Fibroblast of skin of left biceps (primary cell): ENCODE measurements at places on chromosomes 2 and 18.

GRCh38 chr2:11286749-11287148 lies 57.7 kb downstream of the ROCK2 start:
- no peak for DNase-seq

- DNase-seq = no peak
These were observed 188.6 kb downstream of the LRP1B start for GRCh38 chr2:141942006-141942789.

DNA sequence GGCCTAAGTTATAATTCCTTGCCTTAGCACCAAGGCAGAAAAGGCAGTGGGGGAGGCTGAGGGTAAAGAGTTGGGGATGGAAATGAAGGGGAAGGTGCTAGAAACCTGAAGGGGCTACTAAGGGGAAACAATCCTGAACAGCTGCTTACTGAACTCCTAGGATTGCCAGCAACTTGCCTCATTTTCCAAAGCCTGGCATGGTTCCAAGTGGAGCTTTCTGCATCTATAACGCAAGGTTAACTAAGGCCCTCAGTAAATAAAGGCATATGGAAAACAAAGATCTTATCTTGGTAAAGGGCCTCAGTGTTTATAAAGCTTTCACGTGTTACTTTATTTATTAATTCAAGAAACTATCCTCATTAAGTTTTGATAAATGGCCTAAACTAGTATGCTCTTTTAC lies 10.9 kb downstream of the MEP1B start:
- no peak for DNase-seq

DNA sequence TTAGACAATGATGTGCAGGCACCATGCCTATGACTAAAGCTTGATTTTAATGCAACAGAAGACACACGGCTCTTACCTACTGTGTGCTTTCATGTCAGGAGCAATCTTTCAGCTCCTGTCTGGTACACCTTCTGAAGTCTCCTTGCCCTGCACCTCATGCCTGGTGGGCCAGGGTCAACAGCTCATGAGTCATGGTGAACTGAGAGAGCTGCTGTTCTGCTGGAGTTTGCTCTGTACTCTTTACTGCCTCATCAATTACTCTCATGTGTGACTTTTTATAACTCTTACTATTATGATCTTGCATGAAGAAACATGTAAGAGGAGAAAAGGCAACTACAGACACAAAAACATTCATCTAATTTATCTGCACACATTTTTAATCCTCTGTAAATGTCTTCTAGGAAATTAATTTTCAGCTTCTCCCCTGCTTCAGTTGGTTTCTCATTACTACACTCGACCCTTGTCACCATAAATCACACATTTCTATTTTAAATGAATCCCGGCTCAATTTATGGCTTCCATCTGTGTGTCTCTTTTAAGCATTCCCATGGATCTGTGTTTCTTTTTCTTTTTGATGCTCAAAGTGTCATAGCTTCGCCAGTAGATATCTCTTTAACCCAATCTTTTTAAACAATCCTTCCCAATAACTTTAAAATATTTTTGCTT lies 9.7 kb downstream of the SERPINB7 start:
- no peak for DNase-seq

DNA sequence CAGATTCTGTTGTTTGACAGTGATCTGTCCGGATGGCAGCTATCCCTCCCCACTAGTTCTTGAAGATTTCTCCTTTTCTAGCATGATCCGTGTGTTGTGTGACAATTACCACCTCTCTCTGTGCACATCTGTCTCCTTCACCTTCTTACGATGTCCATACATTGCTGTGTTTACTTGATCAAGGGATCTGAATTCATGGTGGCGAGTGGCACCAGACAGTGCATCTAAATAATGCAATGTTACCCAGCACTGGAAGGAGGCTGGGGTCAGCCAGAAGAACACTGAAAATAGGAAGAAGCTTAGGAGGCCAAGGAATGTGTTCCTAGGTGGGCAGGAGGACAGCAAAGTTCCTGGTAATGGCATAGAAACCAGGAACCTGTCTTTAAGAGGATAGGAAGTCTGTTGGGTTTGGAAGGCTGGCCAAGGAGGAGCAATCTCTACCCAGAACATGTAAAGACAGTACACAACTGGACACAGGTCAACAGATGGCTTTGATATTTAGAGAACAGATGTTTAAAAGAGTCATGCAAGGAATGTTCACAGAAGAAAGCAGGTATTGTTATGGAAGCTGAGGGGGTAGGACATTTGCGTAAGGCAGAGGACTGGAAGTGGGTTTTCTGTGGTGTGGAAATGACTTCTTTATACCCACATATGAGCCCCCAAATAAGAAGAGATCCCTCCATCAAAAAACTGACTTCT lies 126.4 kb downstream of the HRH4 start:
- no peak for DNase-seq

GRCh38 chr18:12028040-12028628 lies 46.8 kb downstream of the IMPA2 start:
- DNase-seq = no peak

DNA sequence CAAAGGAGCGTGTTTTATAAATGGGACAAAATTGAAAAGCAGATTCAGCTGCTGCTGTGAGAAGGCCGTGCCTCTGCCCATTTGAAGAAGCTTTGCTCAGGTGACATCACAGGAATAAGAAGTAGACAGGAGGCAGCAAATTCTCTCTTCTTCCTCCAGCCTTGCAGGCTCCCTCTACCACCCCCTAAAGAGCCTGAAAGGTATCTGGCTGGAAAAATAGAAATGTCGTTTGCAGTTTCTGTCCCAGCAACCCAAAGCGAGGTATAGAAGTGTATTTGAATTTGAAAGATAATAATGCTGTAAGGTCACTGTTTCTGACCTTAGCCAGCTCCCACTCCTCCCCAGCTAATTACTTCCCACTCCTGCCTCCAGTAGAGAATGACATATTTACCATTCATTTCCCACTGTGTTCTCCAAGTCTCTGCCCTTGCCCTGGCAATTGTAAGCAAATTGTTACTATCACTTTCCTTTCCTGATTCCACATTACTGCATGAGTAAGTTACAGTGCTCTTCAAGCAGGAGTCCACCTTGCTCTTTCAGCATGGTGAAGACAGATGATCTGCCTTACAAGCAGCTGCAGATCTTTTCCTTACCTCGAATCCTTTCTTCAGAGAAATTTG lies 56.8 kb upstream of the RASGRP3 start:
- no peak for DNase-seq

- no peak for DNase-seq
These were observed 133.4 kb downstream of the ATAD2B start for GRCh38 chr2:23793476-23793875.

DNA sequence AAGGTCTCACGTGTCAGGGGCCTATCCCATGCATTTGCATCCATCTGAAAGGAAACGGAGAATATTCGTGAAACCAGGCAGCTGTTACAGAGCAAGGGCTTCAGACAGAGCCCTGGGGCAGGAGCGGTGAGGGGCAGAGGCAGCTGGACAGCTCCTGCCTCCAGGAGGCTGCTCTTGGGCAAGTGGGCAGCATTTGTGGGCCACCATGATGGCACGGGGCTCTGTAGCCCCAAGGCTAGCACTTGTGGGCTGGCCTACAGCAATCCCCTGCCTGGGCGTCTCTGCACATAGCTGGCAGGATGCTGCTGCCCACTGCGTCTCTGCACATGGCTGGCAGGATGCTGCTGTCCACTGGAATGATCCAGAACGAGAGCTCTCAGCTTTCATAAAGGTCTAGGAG lies 52.8 kb upstream of the PTMA start:
- no peak for DNase-seq

- peak; percentile 93 for DNase-seq
These were observed 251.9 kb downstream of the TTC32 start for GRCh38 chr2:19649785-19650380.

- peak; percentile 73 for DNase-seq
These were observed 118.4 kb downstream of the ARL4C start for GRCh38 chr2:234378440-234378839.
